ENCODE measurements at places on chromosomes 11 and 22.

DNA sequence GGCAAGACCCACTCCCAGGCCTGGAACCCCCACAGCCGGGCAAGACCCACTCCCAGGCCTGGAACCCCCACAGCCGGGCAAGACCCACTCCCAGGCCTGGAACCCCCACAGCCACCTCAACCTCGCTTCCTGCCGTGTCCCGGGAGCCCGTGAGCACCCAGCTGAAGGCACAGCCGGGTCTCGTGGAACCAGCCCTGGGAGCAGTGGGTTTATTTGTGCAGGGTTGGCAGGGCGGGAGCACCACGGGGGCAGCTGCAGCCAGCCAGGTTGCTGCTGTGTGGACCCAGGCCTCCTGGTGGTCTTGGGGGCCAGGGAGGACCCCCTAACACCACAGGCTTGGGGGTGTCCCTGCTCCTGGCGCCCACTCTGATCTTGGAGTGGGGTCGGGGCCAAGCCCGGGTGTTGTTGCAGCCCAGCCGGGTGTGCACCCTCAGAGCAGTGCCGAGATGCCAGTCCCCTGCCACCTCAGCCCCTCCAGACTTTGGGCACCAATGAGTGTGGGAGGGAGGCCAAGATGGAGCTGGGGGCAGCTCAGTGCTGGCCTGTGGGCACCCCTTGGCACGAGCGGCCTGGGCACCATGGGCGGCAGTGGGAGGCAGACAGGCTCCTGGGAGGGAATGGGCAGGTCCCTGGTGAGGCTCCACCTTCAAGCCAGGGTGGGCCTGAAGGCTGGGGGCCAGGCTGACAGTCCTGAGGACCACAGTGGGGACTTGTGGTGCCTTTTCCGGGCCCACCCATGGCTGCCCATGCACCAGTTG is 8.2 kb upstream of the PKP3 start:
- no peak for DNase-seq

- no peak for DNase-seq
These were observed 407.0 kb downstream of the TENM4 start for GRCh38 chr11:79033833-79034232.

GRCh38 chr22:48357196-48357595 is 1470.5 kb downstream of the BRD1 start:
- no peak for DNase-seq

DNA sequence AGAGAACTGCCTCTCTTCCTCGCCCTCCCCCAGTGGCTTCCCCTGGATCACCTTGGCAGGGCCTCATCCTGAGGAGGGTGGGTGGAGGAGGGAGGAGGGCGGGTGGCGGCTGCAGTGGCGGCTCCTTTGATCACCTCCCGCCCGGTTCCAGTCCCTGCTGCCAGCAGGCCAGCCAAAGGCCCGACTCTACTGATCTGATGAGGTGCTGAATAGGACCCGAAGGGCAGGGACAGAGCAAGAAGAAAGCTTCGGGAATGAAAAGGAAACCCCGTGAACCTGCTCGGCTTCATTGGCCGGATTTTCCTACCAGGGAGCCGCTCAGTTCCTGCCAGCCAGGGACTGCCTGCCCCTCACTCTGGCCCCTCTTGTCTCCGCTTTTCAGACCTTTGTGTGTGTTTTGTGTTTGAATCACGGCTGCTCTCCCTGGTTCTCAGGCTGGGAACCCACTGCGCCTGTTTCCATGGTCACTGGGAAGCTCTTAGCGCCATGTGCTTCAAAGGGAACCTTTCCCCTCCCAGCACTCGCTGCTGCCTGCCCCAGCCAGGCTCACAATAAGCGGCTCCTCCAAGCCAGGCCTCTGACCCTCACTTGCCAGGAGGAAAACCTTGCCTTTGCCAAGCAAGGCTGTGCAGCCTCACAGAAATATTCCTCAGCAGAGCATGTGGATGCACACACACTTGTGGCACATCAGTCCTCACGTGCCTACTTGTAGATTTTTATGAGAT is 56.8 kb downstream of the C22orf31 start:
- DNase-seq = no peak

GRCh38 chr11:18294862-18295261 is 27.1 kb downstream of the HPS5 start:
- peak; percentile 1 for DNase-seq

DNA sequence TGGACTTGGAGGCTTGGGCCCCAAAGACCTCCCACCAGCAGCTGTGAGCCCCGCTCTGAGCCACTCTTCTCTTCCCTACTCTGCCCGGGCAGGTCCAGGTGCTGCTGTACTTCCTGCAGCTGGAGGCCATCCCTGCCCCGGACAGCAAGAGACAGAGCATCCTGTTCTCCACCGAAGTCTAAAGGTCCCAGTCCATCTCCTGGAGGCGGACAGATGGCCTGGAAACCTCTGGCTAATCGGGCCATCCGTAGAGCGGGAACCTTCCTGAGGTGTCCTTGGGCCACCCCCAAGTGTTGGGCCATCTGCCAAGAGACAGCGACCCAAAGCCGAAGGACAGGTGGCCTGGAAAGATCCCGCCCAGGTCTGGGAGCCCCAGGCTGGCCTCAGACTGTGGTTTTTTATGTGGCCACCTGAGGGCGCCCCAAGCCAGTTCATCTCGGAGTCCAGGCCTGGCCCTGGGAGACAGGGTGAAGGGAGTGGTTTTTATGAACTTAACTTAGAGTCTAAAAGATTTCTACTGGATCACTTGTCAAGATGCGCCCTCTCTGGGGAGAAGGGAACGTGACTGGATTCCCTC is 135.1 kb downstream of the BCR start:
- peak; percentile 63 for DNase-seq

GRCh38 chr11:75298191-75298975 is 53.1 kb downstream of the ARRB1 start:
- DNase-seq = no peak

DNA sequence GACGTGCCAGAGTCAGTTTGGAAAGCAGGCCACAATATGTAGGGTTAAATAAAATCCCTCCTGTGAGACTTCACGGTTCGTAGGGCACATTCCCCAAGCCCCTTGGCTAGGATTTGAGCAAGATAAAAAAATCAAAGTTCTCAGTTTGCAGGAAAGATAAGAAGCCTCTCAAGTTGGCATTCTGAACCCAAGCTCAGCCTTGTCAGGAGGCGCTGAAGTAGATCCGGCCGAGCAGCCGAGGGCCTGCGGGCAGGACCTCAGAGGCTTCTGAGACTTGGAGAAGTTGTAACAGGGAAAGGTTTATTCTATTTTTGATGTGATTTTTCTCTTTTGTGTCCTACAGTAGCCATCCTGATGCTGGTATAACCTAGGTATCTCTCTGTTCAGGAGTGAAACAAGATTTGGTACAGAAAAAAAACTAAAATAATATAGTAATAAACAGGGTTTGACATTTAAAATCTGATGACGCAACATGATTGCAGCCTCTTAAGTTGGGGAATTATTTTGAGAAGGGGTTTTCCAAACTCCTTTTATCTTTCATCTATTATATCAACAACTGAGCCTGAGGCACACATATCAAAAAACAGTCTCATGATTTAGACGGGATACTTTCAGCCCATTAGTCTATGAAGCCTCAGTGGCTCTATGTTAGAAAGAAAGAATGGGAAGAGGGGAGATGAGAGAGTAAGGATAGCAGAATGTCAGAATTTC is 10.1 kb downstream of the PATE2 start:
- DNase-seq = no peak

Data from stimulated activated CD4-positive, alpha-beta T cell treated with anti-CD3 and anti-CD28 coated beads, Interleukin-2, amount 100 ng/mL, for 48 hours (primary cell).